Activated CD8-positive, alpha-beta memory T cell treated with anti-CD3 and anti-CD28 coated beads, Interleukin-2, amount 10 ng/mL, durations not matched to agents 7 days and 5 days (primary cell): ENCODE measurements at places on chromosomes 12 and 14.
A peak's percentile ranks its signal among the peaks of the same experiment; 100 is the strongest.

DNA sequence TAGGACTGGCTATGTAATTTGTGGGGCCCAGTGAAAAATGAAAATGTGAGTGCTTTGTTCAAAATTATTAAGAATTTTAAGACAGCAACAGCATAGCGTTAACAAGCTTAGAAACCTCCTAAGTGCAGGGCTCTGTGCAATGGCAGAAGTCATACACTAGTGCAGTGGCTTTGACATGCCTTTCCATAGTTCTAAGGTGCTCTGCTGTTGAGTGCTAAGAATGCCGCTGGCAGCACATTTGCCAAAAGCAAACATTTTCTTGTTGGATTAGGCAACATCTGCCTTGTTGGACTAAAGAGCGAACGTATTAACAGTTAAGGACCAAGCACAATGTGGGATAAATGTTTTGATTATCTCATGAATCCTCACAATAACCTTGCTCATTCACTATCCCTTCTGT is 244.9 kb upstream of the PDE3A start:
- no peak for DNase-seq

- DNase-seq = no peak
These were observed 25.0 kb downstream of the SYNDIG1L start for GRCh38 chr14:74400919-74401503.

GRCh38 chr14:92696366-92696765 is 52.1 kb downstream of the LGMN start:
- no peak for DNase-seq

DNA sequence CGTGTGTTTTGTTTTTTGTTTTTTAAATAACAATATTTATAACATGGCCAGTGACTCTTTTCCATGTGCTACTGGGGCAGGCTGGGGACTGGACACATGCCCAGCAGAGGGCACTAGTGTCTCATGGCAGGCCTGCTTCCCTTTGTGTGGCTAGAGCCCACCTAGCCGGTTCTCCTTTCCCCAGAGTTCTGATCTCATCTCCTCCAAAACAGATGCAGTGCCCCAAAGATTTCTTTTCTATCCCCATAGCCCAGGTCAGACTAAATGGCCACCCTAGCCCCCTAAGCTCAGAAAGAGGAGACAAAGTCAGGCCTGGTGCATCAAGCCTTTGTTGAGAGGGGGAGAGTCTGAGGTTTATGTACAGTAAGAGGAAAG is 21.2 kb downstream of the PRPF40B start:
- DNase-seq = peak; percentile 88
